ENCODE measurements at places on chromosomes 5 and 9. TPM values are rescaled to one million over a fixed set of nuclear protein-coding genes. Genes with fewer than 3 reads are reported as not detected.

- DNase-seq = no peak
These were observed 22.5 kb downstream of the ACOT12 start for GRCh38 chr5:81371354-81371876.

The BRINP1 gene
- 0.71 TPM for total RNA-seq

DNA sequence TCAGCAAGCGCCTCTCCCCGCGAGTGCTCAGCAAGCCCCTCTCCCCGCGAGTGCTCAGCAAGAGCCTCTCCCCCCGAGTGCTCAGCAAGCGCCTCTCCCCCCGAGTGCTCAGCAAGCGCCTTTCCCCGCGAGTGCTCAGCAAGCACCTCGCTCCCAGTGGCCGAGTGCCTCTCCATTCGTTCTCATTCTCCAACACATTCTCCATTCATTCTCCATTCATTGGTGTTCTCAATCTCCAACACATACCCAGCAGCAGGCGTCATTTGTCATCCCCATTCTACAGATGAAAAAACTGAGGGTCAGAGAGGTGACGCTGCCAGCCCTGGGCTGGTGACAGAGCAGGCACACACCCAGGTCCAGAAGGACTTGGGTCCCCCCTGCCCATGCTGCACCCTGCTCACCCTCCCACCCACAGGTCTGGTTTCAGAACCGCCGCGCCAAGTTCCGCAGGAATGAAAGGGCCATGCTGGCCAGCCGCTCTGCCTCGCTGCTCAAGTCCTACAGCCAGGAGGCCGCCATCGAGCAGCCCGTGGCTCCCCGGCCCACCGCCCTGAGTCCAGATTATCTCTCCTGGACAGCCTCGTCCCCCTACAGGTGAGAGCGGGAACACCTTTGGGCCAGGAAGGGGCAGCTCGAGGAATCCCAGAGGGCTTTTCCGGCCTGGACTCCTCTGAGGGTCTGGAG, 32.5 kb downstream of the PTGES start:
- DNase-seq = no peak

The RMRP gene
- 2,523 TPM for total RNA-seq

The MEGF10 gene
- 1.2 TPM for total RNA-seq

- DNase-seq = no peak
These were observed 16.3 kb downstream of the UBAP1 start for GRCh38 chr9:34195143-34195542.

DNA sequence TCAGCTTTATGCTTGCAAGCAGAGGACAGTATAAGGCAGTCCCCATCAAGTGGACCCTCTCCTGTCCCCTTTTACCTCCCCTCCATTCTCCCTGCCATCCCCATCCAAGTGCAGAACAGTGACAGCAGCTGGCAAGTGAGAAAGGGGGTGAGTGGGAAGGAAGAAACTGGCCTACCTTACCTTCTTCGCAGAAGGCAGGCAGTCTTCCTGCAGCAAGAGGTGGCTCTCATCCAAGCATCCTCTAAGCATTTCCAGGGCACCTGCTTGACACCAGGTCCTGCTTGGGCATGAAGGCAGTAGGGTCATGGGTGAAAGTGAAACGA, 77.3 kb upstream of the SH3PXD2B start:
- peak; percentile 26 for DNase-seq
